ENCODE measurements at places on chromosomes 7 and 10.

GRCh38 chr10:125156739-125157480 lies 3.5 kb downstream of the CTBP2 start:
- H3K27ac ChIP-seq = peak overlapping the region; percentile 6
- peaks cover 65% of the 10 kb centered on the region for H3K4me1 ChIP-seq
- no peak for DNase-seq
- H3K36me3 ChIP-seq = no peaks in the 10 kb centered on the region

DNA sequence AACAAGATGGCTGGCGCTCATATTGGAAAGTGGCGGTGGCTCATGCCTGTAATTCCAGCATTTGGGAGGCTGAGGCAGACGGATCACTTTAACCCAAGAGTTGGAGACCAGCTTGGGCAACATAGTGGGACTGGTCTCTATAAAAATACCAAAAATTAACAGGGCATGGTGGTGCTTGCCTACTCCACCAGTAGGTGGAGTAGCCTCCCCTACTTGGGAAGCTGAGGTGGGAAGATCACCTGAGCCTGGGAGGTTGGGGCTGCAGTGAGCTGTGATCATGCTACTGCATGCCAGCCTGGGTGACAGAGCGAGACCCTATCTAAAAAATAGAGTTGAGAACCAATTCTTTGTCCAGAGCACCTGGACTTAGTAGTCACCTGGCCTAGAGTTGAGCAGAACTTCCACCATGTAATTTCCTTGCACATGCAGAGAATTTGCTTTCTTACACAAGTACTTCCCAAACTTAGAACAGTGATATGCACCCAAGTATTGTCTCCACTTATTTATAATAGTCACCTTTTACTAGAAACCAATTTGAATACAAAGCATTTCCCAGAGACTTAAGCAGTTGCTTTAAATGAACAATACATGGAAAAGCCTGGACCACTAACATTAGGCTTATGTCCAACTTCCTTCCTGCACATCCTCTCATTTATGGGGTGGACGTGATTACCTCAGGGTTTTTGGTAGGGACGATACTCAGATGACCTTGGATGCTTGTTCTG lies 15.9 kb downstream of the LAMB4 start:
- H3K27me3 ChIP-seq = no peaks in the 10 kb centered on the region
- no peak for DNase-seq
- H3K27ac ChIP-seq = no peak overlapping the region
- H3K36me3 ChIP-seq = no peaks in the 10 kb centered on the region
- no peak overlapping the region for H3K4me3 ChIP-seq
- H3K4me1 ChIP-seq = no peaks in the 10 kb centered on the region

GRCh38 chr10:5318148-5318547 lies 46.6 kb upstream of the UCN3 start:
- no peaks in the 10 kb centered on the region for H3K27me3 ChIP-seq
- no peaks in the 10 kb centered on the region for H3K4me1 ChIP-seq

GRCh38 chr7:130891254-130892094 lies 157.5 kb upstream of the KLF14 start:
- no peaks in the 10 kb centered on the region for H3K27me3 ChIP-seq
- peaks cover 9% of the 10 kb centered on the region for H3K36me3 ChIP-seq
- peaks cover 84% of the 10 kb centered on the region for H3K4me1 ChIP-seq
- H3K27ac ChIP-seq = peak overlapping the region; percentile 89
- DNase-seq = peak; percentile 58

DNA sequence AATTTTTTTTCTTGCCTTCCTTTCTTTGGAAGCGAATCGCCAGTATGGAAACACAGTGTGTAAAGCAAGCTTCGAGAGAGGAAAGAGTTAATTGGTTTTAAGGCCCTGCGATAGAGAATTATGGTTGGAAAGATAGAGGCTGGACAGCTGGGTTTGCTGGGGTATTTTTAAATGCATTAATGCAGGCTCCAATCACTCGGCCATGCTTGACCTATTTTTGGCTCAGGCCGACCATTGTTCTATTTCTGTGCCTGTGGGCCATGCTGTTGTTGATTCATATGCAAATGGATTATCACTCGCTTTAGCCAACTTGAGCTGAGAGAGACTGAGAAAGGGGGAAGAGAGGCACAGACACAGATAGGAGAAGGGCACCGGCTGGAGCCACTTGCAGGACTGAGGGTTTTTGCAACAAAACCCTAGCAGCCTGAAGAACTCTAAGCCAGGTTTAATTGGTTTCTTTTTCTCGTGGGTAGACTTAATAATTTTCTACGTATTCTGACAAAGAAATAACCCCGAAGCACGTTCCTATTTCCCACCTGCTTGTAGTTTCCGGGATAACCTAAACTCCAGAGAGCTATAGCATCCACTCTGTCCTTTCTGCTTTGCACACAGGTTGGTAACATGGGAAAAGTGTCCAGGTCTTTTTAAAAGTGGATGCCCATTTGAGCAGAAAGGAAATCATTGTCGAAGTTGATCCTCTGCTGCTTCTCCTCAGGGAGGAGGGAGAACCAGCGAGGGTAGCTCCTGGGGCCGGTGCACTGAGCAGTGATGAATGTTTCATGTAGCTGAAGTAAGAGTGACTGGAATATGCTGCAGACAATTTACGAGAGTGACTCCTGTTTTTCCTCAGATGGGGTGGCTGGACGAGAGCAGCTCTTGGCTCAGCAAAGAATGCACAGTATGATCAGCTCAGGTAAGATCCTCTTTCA lies at the start of gene HDAC9:
HDAC9 (plus strand) TSS at position 338 of the 929 bp plus-strand sequence; CDS start at position 892, 554 bp downstream.
- no peaks in the 10 kb centered on the region for H3K36me3 ChIP-seq
- peak within 1 kb of the TSS; percentile 83 for H3K27ac ChIP-seq
- H3K4me1 ChIP-seq = peaks cover 23% of the 10 kb centered on the region
- peak within 1 kb of the TSS; percentile 73 for H3K4me3 ChIP-seq

- H3K27me3 ChIP-seq = no peaks in the 10 kb centered on the region
- no peak overlapping the region for H3K27ac ChIP-seq
- H3K36me3 ChIP-seq = peaks cover 25% of the 10 kb centered on the region
- no peak for DNase-seq
- H3K4me1 ChIP-seq = no peaks in the 10 kb centered on the region
- H3K4me3 ChIP-seq = no peak overlapping the region
Observed at GRCh38 chr10:6108631-6109443, 20.0 kb downstream of the RBM17 start.

- no peak for DNase-seq
- no peaks in the 10 kb centered on the region for H3K36me3 ChIP-seq
- peak overlapping the region; percentile 43 for H3K27ac ChIP-seq
- no peak overlapping the region for H3K4me3 ChIP-seq
- H3K4me1 ChIP-seq = peaks cover 81% of the 10 kb centered on the region
- H3K27me3 ChIP-seq = no peaks in the 10 kb centered on the region
Observed at GRCh38 chr10:51204066-51204465, 129.8 kb downstream of the PRKG1 start.

- H3K4me3 ChIP-seq = no peak overlapping the region
- no peaks in the 10 kb centered on the region for H3K27me3 ChIP-seq
- no peak overlapping the region for H3K27ac ChIP-seq
- H3K4me1 ChIP-seq = peaks cover 2% of the 10 kb centered on the region
Observed at GRCh38 chr7:123538189-123538714, 3.9 kb upstream of the IQUB start.

DNA sequence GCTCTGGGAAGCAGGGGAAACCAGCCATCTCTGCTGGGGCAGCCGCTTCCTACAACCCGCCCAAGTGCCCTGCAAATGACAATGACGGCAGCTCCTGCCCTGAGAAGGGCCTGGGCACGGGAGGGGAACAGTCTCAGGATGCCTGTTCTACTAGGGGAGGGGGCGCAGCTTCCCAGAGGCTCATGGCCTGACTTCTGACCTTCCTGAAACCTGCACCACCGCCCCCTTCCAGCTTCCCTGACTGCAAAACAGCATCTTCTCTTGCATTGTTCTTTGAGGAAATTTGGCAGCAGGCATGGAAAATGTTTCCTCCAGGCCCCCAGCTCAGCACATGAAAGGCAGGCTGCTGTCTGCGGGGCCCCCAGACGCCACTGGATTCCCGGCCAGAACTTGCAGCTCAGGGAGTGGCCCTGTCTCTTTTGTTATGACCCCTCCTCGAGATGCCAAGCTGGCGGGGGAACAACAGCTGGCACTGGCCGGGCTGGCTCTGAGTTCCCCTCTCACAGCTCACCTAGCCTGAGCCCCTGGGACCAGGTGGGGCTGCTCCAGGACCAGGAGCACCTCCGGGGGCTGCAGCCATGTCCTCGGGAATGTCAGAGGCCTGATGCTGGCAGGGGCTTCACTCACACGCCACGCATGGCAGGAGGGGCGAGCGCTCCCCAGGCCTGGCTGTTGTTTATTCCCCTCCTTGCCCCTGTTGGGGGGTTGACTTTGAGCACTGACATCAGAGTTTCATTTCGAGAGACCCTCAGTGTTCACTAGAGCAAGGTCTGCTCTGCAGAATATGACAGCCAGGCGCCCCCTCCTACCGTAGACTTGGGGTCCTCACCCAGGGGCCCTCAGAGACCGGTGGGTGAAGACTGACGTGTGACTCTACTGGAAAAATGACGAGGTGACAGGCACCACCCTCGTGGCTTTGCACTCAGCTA lies 62.7 kb downstream of the CALML3 start:
- H3K36me3 ChIP-seq = no peaks in the 10 kb centered on the region
- H3K4me1 ChIP-seq = peaks cover 28% of the 10 kb centered on the region
- no peaks in the 10 kb centered on the region for H3K27me3 ChIP-seq
- no peak for DNase-seq

DNA sequence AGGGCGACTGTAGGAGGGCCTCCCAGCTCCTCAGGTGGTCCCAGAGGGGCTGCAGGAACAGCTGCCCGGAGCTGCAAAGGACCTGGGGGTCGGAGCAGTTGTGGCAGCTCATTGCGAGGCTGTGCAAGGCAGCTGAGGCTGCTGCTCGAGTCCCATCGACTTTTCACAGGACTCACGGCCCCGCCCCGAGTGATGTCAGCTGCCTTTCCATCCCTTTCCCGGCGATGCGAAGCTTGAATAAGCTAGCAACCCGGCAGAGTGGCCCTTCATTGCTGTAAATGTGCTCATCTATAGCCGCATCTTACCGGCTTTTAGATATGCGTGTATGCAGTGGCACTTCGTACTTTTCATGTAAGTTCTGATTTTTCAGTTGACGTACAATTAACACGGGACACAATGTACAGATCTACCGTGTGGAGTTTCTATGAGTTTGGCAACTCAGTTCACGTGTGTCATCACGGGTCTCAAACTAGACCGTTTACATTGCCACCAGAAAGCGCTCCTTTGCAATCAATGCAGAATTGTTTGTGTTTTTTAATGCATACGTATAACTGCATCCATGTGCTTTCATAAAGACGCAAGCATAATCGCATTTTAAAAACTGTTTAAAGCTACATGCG lies at the start of gene CH25H:
CH25H (minus strand) TSS at position 137 of the 620 bp plus-strand sequence; CDS start at position 112, 25 bp downstream.
- peak; percentile 42 for DNase-seq
- peak within 1 kb of the TSS; percentile 78 for H3K4me3 ChIP-seq
- H3K36me3 ChIP-seq = no peaks in the 10 kb centered on the region
- peak within 1 kb of the TSS; percentile 19 for H3K27ac ChIP-seq
- H3K27me3 ChIP-seq = no peaks in the 10 kb centered on the region

GRCh38 chr7:219581-220150 lies 27.3 kb downstream of the FAM20C start:
- no peaks in the 10 kb centered on the region for H3K27me3 ChIP-seq
- H3K4me1 ChIP-seq = peaks cover 15% of the 10 kb centered on the region
- H3K36me3 ChIP-seq = peaks cover 5% of the 10 kb centered on the region
- H3K4me3 ChIP-seq = no peak overlapping the region

GRCh38 chr10:36688717-36689116 lies 436.7 kb upstream of the ANKRD30A start:
- H3K27ac ChIP-seq = no peak overlapping the region
- no peaks in the 10 kb centered on the region for H3K4me1 ChIP-seq
- DNase-seq = no peak
- H3K4me3 ChIP-seq = no peak overlapping the region
- no peaks in the 10 kb centered on the region for H3K27me3 ChIP-seq

- no peaks in the 10 kb centered on the region for H3K27me3 ChIP-seq
- H3K27ac ChIP-seq = peak overlapping the region; percentile 52
- peak overlapping the region; percentile 17 for H3K4me3 ChIP-seq
- H3K4me1 ChIP-seq = peaks cover 45% of the 10 kb centered on the region
- no peak for DNase-seq
Observed at GRCh38 chr7:6175645-6176044, 96.8 kb downstream of the CYTH3 start.

GRCh38 chr7:103143868-103144267 lies 5.0 kb downstream of the NAPEPLD start:
- H3K27me3 ChIP-seq = no peaks in the 10 kb centered on the region
- no peak overlapping the region for H3K27ac ChIP-seq
- H3K4me3 ChIP-seq = no peak overlapping the region
- no peaks in the 10 kb centered on the region for H3K36me3 ChIP-seq
- no peak for DNase-seq
- peaks cover 13% of the 10 kb centered on the region for H3K4me1 ChIP-seq

DNA sequence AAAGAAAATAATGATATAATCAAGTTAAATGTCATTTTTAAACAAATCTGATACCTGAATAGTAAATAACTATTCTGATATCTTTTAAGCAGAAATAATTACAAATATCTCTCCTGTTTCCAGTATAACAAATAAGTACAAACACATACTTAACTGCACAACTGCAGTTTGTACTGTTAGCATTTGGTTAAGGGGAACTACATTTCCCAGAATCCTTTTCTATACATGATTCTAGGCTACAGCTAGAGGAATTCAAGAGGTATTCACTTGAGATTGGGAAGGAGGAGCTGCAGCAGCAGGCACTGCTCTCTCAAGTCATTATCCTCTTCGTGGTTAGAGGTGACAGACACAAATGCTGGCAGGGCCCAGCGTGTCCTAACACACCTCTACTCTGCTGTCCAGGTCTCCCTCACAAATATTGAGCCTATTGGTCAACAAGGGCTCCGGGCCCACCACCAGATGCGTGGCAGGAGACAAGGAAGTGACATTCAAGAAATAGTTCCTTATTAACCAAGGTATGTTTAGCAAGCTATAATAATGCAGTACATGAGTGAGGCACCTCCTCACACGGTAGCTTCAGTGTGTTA lies 255.1 kb upstream of the MKLN1 start:
- peak overlapping the region; percentile 54 for H3K4me3 ChIP-seq
- H3K27me3 ChIP-seq = no peaks in the 10 kb centered on the region
- H3K27ac ChIP-seq = peak overlapping the region; percentile 79
- DNase-seq = no peak

DNA sequence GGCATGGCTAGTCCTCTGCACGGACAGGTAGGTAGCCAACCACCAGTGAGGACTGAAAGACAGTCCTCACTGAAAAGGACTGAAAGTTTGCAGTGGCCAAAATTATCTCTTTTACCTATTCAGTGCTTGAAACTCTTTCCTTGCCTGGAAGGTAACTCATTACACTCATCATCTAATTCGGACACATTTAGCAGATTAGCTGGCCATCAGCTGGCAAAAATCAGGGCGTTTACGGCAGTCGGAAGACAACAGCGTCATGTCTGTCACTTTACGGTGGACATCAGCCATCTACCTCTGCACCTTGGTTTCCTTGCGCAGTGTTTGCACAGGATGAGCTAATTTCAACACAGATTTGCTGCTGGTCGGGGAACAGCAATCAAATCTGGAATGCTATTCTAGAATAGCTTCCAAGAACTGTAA lies 740 bp downstream of the ANXA7 start:
- H3K27me3 ChIP-seq = no peaks in the 10 kb centered on the region
- H3K27ac ChIP-seq = peak overlapping the region; percentile 96
- no peak for DNase-seq
- peak overlapping the region; percentile 86 for H3K4me3 ChIP-seq
- no peaks in the 10 kb centered on the region for H3K36me3 ChIP-seq

GRCh38 chr7:64916-65341 lies 127.4 kb upstream of the FAM20C start:
- H3K27me3 ChIP-seq = no peaks in the 10 kb centered on the region
- H3K4me1 ChIP-seq = peaks cover 20% of the 10 kb centered on the region
- H3K27ac ChIP-seq = no peak overlapping the region
- no peak for DNase-seq
- no peak overlapping the region for H3K4me3 ChIP-seq

Measured in thoracic aorta (tissue), 2 donors.